ENCODE measurements at places on chromosomes 7 and 10.

DNA sequence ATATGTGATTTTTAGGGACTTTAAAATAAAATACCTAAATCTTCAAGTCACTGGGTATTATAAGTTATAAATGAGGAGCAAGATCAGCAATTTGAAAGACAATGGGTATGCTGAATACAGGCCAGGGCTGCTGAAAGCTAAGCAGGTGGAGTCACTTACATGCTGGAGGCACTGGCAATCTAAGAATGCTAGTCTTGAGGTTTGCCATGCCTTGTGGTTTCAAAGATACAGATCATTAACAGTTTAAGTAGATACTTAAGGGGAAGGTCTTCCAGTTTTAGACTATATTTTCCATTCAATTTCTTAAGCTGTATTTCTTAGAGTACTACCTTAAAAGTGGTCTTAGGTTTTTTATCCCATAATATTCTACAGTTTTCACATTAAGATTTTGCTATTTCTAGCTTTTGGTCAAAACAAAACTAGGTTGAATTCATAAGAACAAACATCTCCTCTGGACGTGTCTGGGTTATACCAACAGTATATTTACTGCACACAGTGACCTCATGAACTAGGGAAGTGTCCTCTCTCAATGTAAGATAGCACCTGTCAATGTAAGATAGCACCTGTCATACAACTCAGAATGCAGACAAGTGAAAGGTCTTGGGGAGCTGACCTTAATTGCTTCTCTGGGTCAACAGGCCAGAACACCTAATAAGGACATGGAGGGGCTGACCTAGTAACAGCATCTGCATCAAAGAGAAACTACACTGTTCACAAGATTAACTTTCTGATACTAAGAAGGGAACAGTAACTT, 2.0 kb downstream of the SRI start:
- DNase-seq: no peak

DNA sequence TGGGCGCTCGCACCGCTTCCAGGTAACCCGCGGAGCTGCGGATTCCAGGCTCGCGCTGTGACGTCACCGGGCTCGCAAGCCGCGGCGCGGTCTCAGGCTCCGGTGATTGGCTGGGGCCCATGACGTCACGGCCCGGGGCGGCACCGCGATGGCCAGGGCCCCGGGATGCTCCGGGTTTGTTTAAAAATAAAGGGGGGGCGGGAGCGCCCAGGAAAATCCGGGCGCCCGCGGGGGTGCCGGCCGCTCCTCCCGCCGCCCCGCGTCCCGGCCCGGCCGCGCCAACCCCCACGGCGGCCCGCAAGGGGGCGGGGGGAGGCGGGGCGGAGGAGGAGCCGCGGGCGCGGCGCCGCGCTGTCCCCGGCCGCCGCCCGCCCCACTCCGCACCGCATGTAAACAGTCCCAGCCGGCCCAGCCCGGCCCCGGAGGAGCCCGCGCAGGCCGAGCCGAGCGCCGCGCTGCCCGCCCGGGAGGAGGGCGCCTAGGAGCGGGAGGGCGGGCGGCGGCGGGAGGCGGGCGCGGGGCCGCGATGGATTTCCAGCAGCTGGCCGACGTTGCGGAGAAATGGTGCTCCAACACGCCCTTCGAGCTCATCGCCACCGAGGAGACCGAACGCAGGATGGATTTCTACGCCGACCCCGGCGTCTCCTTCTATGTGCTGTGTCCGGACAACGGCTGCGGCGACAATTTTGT, at the start of gene MTURN:
Gene MTURN (plus strand): TSS at position 376 of the 690 bp plus-strand sequence. CDS start 151 bp downstream, at position 527.
- peak; percentile 83 for DNase-seq

DNA sequence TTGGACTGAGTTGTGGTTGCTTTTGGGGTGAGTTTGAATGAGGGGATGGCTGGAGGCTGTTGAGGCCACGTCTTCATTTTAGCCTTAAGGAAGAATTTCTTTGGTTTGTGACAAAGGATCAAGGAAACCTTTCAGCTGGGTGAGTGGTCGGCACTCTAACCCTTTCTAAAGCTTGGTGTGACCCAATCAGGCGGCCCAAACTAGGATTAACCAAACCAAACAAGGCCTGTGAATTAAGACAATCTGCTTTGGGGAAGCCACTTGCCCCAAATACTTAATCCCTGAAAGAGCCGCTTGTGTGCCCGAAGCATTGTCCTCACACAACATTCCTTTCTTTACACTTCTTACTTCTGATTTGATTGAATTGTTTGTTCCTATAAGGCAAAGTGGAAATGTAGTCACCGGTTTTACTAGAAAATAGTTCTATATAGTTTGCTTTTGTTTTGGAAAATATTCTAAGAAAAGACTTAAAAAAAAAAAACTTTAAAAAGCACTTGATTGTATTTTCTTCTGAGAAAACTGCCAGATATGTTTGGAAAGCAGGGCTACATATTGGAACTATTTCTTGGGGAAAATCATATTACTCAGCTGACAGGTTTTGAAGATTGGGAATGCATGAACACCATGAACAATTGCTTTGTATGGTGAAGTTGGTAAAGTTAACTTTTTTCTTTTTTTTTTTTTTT, 272.4 kb upstream of the BMPER start:
- DNase-seq: no peak

DNA sequence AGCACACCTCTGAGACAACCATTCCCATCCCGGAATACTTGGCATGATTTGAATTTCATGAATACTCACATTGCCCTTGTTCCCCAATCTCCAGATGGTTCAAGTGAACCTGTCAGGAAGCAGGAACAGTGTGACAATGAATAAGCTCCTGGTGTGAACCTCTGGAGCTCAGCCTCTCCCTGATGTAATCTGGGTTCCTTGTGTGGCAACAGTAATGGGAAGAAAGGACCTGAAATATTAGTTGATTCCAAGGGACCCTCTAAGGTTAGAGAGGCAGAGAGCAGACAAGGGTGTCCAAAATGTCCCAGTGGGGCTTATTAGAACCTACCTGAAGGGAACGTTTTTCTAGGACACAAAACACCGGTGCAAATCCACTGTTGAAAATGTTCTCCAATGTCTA, 8.5 kb downstream of the OR2A7 start:
- no peak for DNase-seq

DNA sequence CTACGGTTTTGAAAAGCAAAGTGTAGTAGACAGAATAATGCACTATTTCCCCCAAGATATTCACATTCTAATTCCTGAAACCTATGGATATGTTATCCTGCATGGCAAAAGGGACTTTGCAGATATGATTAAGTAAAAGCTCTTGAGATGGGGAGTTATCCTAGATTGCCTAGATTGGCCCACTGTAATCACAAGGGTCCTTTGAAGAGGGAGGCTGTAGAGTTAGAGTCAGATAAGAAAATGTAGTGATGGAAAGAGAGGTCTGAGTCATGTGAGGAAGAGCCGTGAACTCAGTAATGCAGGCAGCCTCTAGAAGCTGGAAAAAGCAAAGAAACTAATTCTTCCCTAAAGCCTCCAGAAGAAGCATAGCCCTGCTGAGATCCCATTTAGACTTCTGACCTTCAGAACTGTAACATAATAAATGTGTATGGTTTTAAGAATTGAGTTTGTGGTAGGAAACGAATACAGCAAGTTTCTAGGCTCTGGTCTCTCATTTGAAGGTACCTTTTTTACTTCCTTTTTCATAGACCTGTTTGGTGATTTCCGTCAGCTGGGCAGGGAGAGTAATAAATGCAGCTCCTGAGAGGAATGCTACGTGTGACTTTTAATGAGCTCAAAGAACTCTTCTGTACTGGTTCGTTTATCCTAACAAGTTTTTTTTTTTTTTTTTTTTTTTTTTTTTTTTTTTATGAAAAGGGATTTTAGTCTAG, 41.9 kb upstream of the NXPH1 start:
- no peak for DNase-seq

GRCh38 chr7:124762611-124763143, 2.9 kb downstream of the GPR37 start:
- DNase-seq: no peak

- no peak for DNase-seq
These were observed 240.1 kb downstream of the THSD7A start for GRCh38 chr7:11591943-11592342.

- no peak for DNase-seq
These were observed 736 bp upstream of the ITIH5 start for GRCh38 chr10:7667262-7668141.

GRCh38 chr10:88892222-88892967, 12.3 kb downstream of the STAMBPL1 start:
- no peak for DNase-seq

- DNase-seq: no peak
These were observed 257.9 kb downstream of the PRPF18 start for GRCh38 chr10:13844651-13845050.

- DNase-seq: no peak
These were observed 23.1 kb upstream of the PITRM1 start for GRCh38 chr10:3195726-3196125.

DNA sequence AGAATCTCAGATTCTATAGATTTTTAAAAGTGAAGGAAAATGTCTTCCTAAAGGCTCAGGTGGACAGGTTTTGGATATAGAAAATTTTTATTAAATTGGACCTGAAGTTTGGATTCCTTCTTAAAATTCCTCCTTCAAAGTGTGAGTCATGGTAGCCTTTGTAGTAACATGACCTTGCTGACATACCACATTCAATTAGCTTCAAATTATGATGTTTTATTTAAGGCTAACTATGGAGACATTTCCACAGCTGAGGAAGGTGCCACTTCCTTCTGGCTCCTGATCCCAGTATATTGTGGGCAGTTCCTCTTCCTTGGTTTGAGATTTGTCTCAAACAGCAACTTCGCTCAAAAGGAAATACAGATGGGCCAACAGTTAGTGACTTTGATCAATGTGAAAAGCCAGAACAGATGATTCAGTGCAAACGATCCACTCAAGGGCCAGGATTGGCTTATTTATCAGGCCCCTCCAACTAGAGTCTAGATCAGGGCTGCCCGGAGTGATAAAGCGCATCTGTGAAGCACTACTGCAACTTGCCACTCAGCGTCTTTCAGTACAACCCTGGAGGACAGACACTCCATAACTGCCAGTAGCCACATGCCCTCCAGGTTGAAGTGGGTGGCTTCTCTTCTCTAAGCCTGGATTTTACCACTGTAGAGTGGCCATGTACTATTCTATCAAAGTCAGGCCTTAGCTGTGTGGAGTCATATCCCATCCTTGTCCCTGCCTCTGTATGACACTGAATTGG, 573.5 kb downstream of the KIF20B start:
- no peak for DNase-seq

DNA sequence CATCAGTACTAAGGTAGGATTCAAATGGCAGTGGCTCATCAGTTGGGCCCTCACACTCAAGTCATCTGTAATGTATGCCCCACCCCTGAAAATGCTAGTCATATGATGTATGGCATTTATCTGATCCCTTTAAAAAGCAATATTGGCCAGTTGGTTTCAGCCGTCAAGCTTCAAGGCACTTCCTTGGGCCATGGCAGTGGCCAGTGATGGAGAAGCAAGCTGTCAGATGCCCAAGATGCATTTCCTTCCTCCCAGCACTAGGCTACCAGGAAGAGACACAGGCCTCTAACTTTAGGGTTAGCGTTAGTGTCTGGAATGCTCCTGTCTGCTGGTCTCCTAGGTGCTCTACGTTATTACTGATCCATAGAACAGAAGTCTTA, 64.1 kb downstream of the PIK3AP1 start:
- no peak for DNase-seq

- DNase-seq: no peak
These were observed 1.0 kb downstream of the TLL2 start for GRCh38 chr10:96512524-96513304.

- no peak for DNase-seq
These were observed 13.1 kb downstream of the IFT22 start for GRCh38 chr7:101308245-101309085.

DNA sequence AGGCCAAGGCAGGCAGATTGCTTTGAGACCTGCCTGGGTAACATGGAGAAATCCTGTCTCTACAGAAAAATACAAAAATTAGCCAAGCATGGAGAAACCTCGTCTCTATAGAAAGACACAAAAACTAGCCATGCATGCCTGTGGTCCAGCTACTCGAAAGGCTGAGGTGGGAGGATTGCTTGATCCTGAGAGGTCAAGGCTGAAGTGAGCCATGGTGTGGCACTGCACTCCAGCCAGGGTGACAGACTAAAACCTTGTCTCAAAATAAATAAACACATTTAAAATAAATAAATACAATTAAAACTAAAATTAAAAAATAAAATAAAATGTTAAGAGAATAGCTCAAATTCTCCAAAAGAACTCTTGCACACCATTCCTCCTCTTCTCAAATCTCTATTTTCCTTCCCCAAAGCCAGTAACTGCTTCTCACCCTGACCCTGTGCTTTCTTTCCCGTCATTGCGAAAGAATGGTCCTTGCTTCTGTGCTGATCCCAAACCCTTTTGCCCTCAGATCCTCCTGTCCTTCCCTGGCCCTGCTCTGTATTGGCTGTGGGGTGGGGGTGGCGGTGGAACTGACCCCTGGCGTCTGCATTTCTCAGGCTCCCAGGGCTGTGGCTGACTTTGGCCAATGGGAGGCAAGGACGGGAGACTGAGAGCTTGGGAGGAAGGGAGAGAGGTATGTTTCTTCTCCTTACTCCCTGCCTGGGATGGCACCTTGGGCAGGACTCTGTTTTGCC, 12.4 kb downstream of the SRGN start:
- DNase-seq: peak; percentile 61

DNA sequence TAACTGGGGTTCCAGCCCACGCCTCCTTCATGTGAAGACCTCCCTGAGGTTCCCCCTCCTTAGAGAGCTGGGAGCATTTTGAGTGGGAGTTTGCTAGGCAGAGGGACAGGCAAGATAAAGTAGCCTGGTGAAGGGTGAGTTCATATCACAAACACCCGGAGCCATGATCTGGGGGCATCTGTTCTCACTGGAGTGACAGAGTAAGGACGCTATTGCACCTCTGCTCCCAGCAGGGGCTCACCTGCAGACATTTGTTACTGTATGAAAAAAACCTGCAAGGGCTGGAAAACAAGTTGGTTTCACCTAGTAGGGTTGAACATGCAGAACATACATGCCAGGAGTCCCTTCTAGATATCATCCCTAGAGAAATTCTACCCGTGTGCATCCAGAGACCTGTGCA, 88.4 kb downstream of the CARD11 start:
- DNase-seq: no peak

DNA sequence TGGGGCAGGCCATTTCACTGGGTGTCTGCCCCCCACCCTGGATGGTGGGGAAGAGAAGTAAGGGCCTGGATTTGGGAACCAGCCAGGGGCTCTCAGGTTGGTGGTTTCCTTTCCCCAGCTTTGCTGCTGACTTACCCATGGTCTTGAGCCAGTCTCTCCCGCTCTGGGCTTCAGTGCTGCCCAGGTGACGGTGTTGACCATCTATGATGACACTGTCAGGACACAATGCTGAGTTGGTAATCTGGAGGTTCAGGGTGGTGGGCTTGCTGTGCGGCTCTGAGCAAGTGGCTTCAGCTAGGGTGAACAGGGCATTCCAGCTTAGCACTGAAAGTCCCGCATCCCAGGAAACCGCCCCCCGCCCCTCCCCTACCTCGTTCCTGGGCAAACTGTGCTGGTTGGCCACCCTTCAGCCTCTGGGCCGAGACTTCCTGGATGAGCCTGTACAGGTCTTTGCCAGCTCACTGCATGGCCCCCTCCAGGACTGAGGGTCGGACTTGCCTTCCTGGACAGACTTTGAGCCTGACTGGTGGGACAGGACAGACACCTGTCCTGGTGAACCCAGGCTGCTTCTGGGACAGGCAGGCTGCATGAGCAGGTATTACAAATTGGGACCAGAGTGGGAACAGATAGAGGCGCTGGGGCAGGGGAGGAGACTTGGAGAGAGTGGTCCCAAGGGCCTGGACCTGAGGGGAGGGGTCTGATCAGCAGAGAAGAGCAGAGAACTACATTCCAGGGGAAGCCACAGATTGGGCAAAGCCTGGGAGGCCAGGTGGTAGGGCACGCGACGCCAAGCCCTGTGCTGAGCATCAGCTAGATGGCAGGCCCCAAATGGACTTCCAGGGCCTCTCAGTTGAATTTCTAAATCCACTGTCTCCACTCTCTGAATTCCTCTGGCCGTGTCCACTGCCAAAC, 19.9 kb upstream of the ZMIZ1 start:
- DNase-seq: no peak
